ENCODE measurements at places on chromosomes 7 and 10. TPM values are rescaled to one million over a fixed set of nuclear protein-coding genes. Genes with fewer than 3 reads are reported as not detected.

MDFIC gene
- polyA plus RNA-seq, result 8.3 TPM

DNA sequence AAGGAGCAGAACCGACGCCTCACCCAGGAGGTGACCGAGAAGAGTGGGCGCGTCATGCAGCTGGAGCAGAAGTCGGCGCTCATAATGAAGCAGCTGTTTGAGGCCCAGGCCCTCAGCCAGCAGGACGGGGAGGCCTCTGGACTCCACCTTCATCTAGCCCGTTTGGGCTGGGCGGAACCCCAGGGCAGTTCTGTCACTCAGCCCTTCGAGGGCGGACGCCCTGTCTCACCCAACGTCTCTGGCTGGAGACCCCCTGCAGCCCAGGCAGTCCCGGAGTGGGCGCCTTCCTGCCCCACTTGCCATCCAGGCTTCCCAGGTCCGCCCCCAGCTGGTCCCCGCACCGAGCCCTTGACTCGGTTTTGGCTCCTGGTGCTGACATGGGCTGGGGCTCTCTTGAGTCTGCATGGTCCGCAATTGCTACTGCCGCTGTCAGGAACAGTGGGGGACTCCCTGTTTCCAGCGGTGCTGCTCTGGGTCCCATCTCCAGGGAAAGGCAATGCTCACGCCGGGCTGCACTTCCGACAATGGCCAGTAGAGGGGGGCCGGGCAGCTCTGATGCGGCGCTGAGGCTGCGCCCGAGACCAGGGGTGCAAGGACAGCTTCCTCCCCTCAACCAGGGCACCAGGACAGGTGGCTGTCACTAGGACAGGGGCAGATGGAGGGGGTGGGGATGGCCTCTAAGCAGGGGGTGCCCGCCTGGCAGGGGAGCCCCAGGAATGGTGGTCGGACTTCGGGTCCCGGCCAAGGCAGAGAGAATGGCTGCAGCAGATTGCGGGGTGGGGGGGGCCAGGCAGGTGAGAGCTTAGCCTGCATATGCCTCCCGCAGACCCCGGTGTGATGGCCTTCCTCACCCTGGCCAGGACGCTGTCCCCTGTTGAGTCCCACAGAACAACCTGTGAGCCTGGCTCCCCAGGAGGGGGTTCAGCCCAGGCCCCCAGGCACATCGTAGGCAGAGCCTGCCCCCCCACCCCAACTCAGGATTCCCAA is 71.2 kb upstream of the KCTD7 start:
- DNase-seq, result peak; percentile 86
- H3K4me1 ChIP-seq, result peaks cover 13% of the 10 kb centered on the region
- H3K27me3 ChIP-seq, result no peaks in the 10 kb centered on the region
- H3K36me3 ChIP-seq, result peaks cover 17% of the 10 kb centered on the region
- H3K4me3 ChIP-seq, result no peak overlapping the region

DNA sequence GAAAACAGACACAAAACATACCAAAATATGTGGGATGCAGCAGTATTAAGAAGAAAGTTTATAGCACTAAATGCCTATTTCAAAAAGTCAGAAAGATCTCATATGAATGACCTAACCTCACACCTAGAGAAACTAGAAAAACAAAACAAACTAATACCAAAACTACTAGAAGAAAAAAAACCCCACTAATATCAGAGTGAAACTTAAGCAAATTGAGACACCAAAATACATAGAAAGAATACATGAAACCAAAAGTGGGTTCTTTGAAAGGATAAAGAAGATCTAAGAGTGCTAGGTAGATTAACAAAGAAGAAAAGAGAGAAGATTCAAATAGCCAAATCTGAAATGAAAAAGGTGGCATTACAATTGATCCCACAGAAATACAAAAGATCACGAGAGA is 494.1 kb downstream of the SH2D4B start:
- H3K4me3 ChIP-seq, result no peak overlapping the region
- H3K36me3 ChIP-seq, result no peaks in the 10 kb centered on the region
- H3K4me1 ChIP-seq, result no peaks in the 10 kb centered on the region
- DNase-seq, result no peak
- H3K27me3 ChIP-seq, result no peaks in the 10 kb centered on the region

NUPR2 gene
- polyA plus RNA-seq, result 2.9 TPM

- no peak for DNase-seq
- H3K27me3 ChIP-seq, result peaks cover 47% of the 10 kb centered on the region
- H3K36me3 ChIP-seq, result no peaks in the 10 kb centered on the region
- H3K27ac ChIP-seq, result peak overlapping the region; percentile 97
- peak overlapping the region; percentile 78 for H3K4me3 ChIP-seq
- H3K4me1 ChIP-seq, result no peaks in the 10 kb centered on the region
Measured at GRCh38 chr7:27198871-27199801, 755 bp downstream of the HOXA13 start.

CRYGN gene
- 0.60 TPM for polyA plus RNA-seq

DNA sequence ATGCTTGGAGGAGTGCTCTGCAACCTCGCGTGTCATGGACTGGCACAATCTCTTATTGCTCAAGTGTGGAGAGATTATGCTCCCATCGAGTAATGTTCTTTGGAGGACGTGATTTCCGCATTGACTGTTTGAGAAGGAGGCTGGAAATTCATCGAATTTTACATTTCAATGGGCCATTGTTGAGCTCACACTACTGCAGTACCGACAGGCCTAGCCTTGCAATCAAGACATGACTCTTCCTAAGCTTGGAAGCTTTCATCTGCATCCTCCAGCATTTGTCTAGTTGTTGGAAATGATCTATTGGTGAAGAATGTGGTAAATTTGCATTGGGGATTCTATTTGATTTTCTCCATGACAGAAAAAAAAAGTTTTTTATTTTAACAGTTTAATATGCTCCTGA is 156.8 kb downstream of the FZD1 start:
- H3K4me3 ChIP-seq, result no peak overlapping the region
- no peaks in the 10 kb centered on the region for H3K36me3 ChIP-seq
- H3K4me1 ChIP-seq, result no peaks in the 10 kb centered on the region
- H3K27ac ChIP-seq, result no peak overlapping the region
- no peaks in the 10 kb centered on the region for H3K27me3 ChIP-seq

DNA sequence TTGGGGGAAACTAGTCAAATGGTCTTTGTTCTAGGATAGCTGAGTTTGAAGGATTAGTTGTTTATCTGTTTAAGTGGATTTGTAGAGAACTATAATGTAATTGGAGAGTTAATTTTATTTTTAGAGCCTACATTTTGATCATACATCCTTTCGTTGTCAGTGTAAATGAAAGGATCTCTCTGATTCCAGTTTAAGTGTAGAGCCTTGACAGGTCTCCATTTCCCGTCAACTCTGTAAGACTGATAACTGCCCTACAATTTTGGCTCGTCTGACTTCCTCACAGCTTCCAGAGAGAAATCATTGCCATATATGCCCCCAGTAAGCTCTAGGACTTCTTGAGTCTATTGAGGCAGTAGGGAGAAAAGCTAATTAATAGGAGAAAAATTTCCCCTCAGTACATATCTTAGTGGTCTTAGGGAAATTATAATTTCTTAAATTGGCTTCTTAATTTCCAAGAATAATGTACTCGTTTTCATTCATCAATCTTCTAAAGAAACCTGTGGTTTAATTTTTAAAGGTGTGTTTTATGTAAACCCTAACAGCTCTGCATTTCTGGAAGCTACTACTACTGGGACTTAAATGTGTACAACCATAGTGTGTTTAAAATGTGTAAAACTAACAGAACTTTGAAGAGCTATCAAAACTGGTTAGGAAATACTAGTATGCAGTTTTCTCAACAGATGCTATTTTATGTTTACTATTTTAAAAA is 3.8 kb downstream of the KMT2E start:
- peak overlapping the region; percentile 8 for H3K4me3 ChIP-seq
- no peaks in the 10 kb centered on the region for H3K27me3 ChIP-seq
- H3K36me3 ChIP-seq, result no peaks in the 10 kb centered on the region
- peaks cover 70% of the 10 kb centered on the region for H3K4me1 ChIP-seq

DNA sequence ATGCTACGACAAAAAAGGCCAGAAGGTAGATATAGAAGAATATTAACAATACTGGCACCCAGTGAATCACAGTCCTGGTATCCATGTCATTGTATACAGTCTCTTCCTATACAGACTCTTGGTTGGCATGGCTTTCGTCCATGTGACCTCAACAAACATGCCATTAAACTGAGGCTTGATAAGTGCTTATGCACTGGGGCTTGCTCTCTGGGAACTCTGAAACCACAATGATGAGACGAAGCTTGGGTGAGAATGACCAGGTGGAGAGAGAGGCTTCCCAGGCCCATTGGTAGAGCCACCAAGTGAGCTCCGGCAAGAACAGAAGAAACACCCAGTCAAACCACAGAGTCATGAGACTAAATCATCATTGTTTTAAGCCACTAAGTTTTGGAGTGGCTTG is 33.2 kb downstream of the PNPLA8 start:
- H3K4me1 ChIP-seq, result no peaks in the 10 kb centered on the region
- no peak overlapping the region for H3K4me3 ChIP-seq
- peaks cover 12% of the 10 kb centered on the region for H3K36me3 ChIP-seq
- H3K27ac ChIP-seq, result no peak overlapping the region
- DNase-seq, result no peak

CACNA2D1 gene
- polyA plus RNA-seq, result 4.4 TPM

ADAM12 gene
- polyA plus RNA-seq, result 0.80 TPM

HMX3 gene
- polyA plus RNA-seq, result 0.52 TPM

- no peak overlapping the region for H3K27ac ChIP-seq
- H3K4me3 ChIP-seq, result no peak overlapping the region
- H3K36me3 ChIP-seq, result no peaks in the 10 kb centered on the region
- H3K4me1 ChIP-seq, result no peaks in the 10 kb centered on the region
- H3K27me3 ChIP-seq, result no peaks in the 10 kb centered on the region
Measured at GRCh38 chr10:120819366-120819765, 31.8 kb upstream of the WDR11 start.

GRCh38 chr7:118259115-118259514 is 34.6 kb downstream of the ANKRD7 start:
- no peak overlapping the region for H3K4me3 ChIP-seq
- DNase-seq, result no peak
- H3K36me3 ChIP-seq, result no peaks in the 10 kb centered on the region
- H3K4me1 ChIP-seq, result no peaks in the 10 kb centered on the region

DNA sequence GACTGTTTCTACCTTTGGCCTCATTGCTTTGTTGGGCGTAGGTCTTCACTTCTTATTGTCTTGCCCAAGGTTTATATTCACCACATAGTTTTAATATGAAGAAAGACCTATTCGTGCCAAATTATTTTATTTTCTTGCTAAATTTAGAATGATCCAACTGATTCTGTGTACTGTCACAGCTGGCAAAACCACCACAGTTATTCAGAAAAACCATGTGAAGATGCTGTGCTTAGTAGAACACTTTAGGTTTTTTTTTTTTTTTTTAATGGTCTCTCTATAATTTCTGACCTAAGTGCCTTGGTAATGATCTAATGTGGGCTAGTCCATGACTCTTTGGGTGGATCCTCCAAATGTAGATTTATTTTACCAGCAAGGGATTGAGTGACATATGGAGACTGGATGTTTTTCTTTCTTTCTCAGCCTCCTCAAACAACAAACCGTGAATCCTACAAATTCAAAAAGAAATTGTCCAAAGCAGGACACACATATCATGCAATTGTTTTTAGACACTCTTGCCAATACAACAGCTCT is 243.8 kb downstream of the DYNC1I1 start:
- H3K4me1 ChIP-seq, result no peaks in the 10 kb centered on the region
- peaks cover 8% of the 10 kb centered on the region for H3K36me3 ChIP-seq
- no peak overlapping the region for H3K27ac ChIP-seq
- DNase-seq, result no peak

MRPS24 gene
- 177 TPM for polyA plus RNA-seq

ABCB1 gene
- 17.6 TPM for polyA plus RNA-seq

DNA sequence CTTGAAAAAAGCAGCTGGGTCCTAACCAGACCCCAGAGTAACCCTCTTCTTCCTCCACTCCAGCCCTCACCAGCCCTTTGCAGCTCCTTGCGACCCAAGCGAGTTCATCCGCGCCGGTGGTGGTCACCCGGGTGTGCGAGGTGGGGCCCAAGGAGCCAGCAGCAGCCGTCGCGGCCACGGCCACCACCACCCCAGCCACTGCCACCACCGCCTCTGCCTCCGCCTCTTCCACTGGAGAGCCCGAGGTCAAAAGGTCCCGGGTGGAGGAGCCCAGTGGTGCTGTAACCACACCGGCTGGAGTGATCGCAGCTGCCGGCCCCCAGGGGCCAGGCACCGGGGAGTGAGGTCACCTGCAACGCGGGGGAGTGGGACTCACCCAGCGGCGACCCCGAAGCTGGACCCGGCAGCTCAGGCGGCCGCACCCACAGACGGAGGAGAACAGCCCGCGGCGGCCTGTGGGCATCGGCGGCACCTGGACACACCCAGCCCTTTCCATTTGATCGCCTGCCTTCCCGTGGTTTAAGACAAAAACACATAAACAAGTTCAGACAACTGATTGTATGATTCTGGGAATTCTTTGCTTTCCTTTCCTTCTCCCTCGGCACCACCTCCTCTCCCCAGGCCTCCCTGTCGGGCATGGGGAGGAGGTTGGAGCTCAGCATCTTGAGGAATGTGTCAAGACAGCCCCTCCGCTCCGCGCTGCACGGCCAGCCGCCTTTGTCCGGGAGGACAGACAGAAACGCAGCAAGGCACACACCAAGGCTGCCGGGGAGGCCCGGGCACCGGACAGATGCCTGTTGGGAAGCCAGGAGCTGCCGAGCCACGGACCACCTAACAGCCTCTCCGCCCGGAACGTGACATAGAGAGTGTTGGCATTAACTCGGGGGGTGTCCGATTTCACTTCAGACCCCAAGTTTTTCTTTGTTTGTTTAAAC is 13.0 kb upstream of the AP5Z1 start:
- H3K4me1 ChIP-seq, result peaks cover 29% of the 10 kb centered on the region
- no peak overlapping the region for H3K4me3 ChIP-seq
- H3K27ac ChIP-seq, result no peak overlapping the region
- DNase-seq, result peak; percentile 66
- H3K27me3 ChIP-seq, result no peaks in the 10 kb centered on the region

LIPF gene
- polyA plus RNA-seq, result 9.6 TPM

GRCh38 chr10:84194424-84195043 is at the start of gene CDHR1:
TSS of gene CDHR1 (plus strand) at chr10:84194537. CDS start at chr10:84194761, 224 bp downstream.
- H3K4me1 ChIP-seq, result peaks cover 33% of the 10 kb centered on the region
- peaks cover 14% of the 10 kb centered on the region for H3K27me3 ChIP-seq
- peak; percentile 60 for DNase-seq

PPA1 gene
- 179 TPM for polyA plus RNA-seq

OR2A42 gene
- polyA plus RNA-seq, result not detected

DNA sequence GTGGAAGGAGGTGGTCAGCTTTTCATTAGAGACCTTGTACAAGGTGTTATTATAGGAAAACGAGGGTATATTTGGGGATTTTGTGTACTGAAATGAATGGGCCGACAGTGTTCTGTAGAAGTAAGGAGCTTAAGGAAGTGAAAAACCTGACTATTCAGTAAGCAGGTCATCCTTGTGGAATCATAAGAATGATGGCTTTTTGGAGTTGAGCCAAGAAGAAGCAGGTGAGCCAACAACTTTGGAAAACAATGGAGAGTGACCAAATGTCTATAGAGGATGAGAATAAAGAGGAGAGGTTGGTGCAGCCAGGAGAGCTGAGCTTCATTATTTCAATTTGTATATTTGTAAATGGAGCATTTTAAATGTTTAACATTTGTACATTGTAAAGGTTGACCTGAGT is 595.7 kb downstream of the CCSER2 start:
- H3K27ac ChIP-seq, result no peak overlapping the region
- no peaks in the 10 kb centered on the region for H3K4me1 ChIP-seq
- H3K4me3 ChIP-seq, result no peak overlapping the region
- DNase-seq, result no peak
- H3K27me3 ChIP-seq, result no peaks in the 10 kb centered on the region
- H3K36me3 ChIP-seq, result no peaks in the 10 kb centered on the region

Measured in sigmoid colon (tissue), 7 donors.